Astrocyte of the spinal cord (primary cell): ENCODE measurements at places on chromosomes 6 and 20.

- DNase-seq, result no peak
Observed at GRCh38 chr6:157974341-157974894, 7.2 kb upstream of the SYNJ2 start.

DNA sequence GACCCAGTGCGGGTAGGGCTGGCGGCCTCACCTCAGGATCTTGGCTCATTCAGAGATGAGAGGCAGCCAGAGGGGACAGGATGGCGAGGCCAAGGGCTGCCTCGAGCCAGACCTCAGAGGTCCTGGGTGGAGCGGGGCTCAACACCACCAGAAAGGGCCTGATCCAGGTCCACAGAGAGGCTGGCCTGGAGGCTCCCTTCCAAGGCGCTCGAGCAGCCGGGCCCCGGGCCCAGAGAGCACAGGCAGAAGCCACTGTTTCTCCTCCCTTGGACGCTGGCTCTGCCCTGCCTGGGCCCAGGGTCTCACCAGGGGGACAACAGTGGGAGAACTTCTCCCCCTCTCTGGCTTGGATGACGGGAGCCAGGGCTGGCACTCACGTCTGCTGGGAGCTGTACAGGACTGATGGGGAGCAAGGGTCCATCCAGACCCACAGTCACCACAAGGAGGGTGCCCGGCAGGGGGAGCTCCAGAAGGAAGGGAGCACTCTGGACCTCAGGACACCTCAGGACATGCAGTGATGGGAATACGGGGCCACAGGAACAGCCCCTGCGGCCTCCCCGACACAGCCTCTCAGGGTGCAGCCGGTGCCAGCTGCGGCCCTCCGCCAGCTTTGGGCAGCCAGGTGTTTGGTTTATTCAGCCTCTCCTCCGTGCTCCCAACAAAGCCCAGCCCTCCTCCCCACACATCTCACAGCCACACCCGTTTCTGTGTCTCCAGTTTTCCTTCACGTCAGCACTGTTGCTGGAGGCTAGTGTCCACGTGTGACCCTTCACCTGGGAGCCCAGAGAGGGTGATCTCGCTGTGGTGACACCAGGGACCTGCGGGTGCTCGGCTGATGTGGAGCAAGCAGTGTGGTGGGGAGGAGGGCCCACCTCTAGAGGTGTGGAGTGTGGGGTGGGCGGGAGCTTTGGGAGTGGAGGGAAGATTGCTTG lies 8.7 kb downstream of the RPS21 start:
- no peak for DNase-seq

DNA sequence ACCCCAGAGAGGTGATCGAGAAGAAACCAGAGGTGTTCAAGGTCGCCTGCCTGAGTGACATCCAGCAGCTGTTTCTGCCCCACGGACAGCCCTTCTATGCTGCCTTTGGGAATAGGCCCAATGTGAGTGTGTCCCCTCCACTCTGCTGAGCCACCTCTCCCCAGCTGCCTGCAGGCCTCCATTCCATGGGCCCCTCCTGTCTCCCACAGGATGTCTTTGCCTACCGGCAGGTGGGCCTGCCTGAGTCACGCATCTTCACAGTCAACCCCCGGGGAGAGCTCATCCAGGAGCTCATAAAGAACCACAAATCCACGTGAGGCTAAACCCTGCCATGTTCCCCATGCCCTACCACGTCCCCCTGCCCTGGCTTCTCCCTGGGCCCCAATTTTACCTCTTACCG lies 8.4 kb downstream of the EMILIN3 start:
- DNase-seq, result no peak

- DNase-seq, result no peak
Observed at GRCh38 chr6:94041945-94042709, 622.8 kb upstream of the EPHA7 start.

DNA sequence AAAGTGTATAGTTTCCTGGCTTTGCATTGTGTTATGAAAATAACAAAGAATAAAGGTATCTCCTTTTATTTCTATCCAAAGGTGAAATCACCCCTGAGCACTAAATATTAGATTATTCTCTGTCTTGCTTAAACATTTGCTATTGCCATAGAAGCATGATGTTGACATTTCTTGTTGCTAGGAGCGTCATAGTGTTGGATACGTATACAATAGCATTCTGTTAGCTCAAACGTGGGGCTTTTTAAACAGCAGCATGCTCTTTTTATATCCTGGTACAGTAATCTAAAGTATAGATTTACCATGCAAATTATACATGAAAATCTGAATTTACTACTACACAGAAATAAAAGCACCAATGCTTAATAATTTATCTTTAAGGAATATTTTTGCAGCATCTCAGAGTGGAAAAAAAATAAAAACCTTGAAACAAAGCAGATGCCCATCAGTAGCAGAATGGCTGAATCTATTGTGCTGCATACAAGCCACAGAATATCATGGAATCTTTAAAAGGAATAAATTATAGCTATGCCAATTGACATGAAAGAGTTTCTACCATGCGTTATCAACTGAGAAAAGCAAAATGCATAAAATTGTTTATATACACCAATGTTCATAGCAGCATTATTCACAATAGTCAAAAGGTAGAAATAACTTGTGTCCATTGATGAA lies 9.6 kb upstream of the HSF2 start:
- DNase-seq, result no peak

- no peak for DNase-seq
Observed at GRCh38 chr6:142376800-142377496, 75.1 kb downstream of the ADGRG6 start.

DNA sequence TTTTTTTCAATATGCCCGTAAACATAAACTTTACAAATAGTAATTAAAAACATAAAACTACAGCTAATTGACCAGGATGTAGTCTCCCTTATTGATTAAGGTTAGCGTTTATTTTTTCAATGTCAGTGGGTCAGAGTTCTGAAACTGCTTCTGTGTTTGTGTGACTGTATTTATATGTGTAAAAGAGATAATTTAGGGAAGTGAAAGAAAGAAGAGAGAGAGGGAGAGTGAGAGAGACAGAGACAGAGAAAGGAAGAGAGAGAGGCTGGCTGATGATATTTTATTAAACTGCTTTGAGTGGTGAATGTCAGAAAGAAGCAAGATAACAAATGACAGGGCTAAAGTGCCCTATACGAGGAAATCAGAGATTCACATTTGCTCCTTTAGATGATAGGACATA lies 266.1 kb upstream of the PTCHD4 start:
- DNase-seq, result no peak

DNA sequence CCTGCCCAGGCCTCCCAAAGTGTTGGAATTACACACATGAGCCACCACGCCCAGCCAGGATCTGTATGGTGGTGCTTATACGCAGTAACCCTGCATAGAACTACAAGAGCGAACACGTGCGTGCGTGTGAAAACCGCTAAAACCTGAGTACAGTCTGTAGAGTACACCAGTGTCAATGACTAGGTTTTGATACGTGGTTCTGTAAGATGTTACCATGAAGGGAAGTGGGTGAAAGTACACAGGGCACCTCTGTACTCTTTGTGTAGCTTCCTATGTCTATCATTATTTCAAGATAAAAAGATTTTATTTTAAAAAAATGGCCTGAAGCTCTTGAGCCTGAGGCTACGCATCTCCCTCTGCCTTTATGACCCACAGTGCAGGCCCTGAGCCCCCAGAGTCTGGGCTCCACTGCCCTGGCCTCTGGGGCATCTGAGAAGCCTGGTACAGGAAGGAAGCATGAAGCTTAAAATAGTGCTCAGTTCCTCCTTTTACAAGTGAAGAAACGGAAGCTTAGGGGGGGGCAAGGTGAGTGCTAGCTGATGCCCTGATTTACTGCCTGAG lies 21.6 kb downstream of the LY86 start:
- DNase-seq, result no peak

- DNase-seq, result no peak
Observed at GRCh38 chr20:46171476-46171875, 53.4 kb downstream of the CD40 start.

DNA sequence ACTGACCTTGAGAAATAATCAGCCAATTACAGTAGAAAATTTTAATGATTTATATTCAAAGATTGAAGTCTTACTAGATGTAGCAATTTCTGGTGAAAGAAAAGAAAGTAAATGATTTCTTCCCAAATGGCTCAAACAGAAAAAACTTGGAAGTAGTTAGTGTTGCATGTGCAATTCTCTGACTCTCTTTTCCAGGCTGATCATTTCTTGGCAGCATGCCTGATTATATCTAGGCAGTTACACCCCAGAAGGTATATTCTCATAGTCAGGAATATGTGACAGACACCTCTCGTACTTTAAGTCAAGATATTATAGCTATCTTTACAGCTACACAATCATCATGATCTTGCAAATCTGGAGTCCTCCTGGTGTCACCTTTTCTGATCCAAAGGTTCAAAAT lies 122.9 kb downstream of the PDE7B start:
- no peak for DNase-seq

GRCh38 chr6:145153495-145153894 lies 581.8 kb downstream of the EPM2A start:
- no peak for DNase-seq

GRCh38 chr6:122393351-122393896 lies 6.0 kb upstream of the HSF2 start:
- DNase-seq, result no peak

- DNase-seq, result no peak
Observed at GRCh38 chr20:11008444-11009033, 334.7 kb upstream of the JAG1 start.

- DNase-seq, result no peak
Observed at GRCh38 chr20:25052255-25053194, 5.4 kb downstream of the ACSS1 start.

- no peak for DNase-seq
Observed at GRCh38 chr20:42406826-42407225, 782.9 kb downstream of the PTPRT start.

- DNase-seq, result no peak
Observed at GRCh38 chr6:46652232-46652602, 401 bp downstream of the CYP39A1 start.

DNA sequence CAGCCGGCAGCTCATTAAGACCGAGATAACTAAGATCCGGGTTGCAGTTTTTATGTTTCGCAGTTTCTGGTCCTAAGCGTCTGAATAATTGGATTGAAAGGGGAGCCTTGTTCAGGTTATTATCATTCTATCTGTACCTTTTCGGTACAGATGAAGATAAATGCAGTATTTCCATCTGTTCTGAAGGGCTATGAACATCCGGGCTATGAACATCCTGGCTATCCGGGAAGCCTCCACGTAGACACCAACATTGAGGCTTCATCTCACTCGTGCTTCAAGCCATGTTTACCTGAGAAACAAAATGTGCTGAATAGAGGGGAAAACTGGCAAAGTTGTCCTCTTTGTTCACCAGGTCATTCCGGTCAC lies 399 bp upstream of the REPS1 start:
- DNase-seq, result no peak

GRCh38 chr20:24696396-24696795 lies 227.0 kb downstream of the SYNDIG1 start:
- no peak for DNase-seq

- DNase-seq, result no peak
Observed at GRCh38 chr6:137424251-137424650, 69.9 kb downstream of the OLIG3 start.

GRCh38 chr6:63346217-63346835 lies 26.5 kb upstream of the LGSN start:
- DNase-seq, result no peak

DNA sequence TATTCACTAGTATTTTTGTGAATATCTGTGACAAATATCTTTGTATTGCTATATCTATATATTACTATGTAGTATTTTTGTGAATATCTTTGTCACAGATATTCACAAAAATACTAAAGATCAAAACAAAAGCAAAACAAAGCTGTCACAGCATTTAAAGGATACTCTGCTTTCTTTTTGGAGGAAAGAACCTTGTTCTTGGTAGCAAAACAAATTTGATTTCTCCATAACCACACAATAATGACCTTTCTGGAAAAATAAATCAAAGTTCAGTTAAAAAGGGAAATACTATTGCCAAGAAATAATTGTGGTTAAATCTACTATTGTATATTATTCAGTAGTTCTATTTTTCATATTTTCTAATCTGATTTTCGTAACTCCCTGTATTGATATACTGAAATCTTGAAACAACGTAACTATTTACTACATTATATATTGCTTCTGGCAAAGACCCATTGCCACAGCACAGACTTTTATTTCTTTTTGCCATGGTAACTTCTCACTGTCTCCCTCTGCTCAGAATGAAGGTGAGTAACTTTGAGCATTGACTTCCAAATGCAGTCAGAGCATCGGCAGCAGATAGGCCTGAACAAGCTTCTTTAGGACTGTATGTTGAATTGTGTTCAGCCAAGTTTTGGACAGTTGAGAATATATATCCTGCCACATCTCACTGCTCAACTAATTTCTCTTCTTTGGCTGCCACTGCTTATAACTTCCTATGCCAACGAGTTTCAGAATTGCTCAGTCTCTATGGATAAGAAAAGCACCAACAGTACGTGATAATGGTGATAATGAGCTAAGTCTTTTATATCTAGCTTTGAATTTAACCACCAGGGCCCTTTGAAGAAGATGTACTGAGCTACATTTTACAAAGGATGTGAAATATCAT lies 1097.2 kb upstream of the GJE1 start:
- peak; percentile 9 for DNase-seq

DNA sequence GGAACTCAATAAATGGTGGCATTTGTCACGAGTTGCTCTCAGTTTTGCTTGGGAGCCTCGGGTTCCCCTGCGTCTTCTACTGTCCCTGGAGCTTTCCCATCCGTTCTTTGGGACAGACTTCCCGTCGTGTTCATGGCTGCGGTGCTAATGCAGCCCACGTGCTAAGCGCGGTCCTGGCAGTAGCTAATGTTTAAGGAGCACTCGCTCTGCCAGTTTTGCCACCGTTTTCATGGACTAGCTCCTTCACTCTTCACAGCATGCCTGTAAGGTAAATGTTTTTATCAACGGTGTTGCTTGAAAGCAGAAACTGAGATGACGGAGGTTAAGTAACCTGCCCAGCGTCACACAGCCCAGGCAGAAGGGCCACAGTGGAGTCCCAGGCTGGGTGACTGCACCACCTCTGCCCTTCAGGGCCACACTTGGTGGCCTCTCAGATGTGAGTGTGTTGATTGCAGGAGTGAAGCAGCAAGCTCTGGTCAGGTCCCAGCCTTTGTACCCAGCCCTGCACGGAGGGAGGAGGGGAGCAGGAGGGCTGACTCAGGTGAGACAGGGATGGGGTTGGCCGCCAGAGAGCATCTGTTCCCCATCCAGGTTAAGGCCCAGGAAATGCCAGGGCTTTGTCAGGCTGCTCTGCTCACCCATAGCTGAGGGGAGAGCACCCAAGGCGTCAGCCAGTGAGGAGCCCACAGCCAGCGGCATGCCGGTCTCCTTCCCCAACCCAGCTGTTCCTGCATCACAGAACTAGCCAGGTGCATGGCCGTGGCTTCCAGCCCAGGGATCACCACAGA lies 181.8 kb downstream of the ZMYND8 start:
- DNase-seq, result no peak

GRCh38 chr6:170040115-170040500 lies 250.8 kb downstream of the DLL1 start:
- DNase-seq, result no peak

- peak; percentile 12 for DNase-seq
Observed at GRCh38 chr6:148244217-148244935, 98.3 kb upstream of the SASH1 start.

- no peak for DNase-seq
Observed at GRCh38 chr6:22091424-22091948, 205.3 kb downstream of the PRL start.

- no peak for DNase-seq
Observed at GRCh38 chr6:14428269-14428668, 310.7 kb downstream of the CD83 start.
